ENCODE measurements at places on chromosomes 12 and 14.
A peak's percentile ranks its signal among the peaks of the same experiment; 100 is the strongest.

DNA sequence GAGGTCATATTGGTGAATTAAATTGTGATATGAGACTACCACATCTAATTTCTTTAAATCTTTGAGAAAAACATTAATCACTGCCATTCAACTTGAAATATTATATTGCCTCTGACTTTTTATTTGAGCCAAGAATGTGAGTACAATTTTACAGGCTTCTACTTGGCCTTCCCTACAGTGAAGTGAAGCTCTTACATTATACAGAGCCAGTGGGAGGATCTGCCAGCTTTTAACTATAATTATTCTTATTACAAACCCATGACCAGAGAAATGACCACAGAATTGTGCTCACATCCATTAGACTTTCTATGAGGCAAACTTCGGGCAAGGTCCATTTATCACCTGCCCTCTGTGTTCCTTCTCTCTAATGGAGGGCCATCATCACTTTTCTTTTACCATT lies 114.2 kb downstream of the RERGL start:
- no peak for DNase-seq

- no peak for DNase-seq
Measured at GRCh38 chr12:62370189-62370588, 96.4 kb upstream of the MON2 start.

DNA sequence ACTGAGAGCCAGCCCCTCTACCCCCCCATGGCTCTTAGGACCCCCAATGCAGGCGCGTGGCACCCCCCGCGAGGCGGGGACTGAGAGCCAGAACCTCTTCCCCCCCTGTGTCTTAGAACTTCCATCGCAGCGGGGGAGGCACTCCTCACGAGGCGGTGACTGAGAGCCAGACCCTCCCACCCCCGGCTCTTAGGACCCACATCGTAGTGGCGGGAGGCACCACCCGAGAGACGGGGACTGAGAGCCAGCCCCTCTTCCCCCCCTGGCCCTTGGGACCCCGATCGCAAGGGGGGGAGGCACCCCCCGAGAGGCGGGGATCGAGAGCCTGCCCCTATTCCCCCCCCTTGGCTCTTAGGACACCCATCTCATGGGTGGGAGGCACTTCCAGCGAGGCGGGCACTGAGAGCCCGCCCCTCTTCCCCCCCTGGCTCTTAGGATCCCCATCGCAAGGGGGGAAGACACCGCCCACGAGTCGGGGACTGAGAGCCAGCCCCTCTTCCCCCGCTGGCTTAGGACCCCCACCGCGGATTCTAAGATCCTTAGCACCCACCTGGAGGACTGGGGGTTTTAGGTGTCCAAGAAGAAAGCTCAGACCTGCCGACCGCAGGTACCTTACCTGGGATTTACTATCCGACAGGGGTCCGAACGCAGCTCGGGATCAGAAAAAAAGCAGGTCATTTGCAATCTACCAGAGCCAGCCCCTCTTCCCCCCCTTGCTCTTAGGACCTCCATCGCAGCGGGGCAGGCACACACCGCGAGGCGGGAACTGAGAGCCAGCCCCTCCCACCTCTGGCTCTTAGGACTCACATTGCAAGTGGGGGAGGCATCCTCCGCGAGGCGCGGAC lies 44.9 kb downstream of the DDX11 start:
- no peak for DNase-seq

GRCh38 chr12:2503762-2504161 lies 291.0 kb upstream of the FKBP4 start:
- no peak for DNase-seq

DNA sequence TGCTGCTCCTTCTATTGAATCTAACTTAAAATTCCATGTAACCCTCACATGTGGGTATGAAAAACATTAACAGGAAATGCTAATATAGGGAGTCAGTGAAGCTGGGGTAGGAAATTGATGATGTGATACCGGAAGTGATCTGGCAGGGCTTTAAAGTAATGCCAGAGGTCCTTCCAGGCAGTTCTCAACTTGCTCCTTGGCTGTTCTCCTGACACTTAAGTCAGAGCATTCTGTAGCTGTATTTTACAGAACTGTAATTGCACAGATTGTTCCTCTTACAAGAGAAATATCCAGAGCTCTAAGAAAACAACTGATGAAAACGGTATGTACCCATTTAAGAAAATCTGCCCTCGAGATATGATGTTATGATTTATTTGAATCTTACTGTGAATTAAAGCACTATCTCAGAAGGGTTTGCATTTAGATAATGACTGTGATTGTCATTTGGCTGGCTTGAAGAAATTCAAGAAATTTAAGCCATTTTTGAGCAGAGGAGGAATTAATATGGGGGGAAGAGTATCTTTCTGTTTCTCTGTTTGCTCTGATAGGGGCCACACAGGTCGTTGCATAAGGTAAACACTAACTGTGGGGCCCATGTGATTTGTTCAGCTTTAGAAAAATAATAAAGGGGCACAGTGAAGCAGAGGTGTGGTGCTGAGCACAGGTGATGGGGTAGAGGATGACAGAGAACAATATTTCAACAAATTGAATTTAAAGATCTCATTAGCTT lies 88.4 kb downstream of the BBS10 start:
- peak; percentile 61 for DNase-seq

- DNase-seq, result no peak
Measured at GRCh38 chr14:100293497-100294212, 12.6 kb downstream of the SLC25A29 start.

DNA sequence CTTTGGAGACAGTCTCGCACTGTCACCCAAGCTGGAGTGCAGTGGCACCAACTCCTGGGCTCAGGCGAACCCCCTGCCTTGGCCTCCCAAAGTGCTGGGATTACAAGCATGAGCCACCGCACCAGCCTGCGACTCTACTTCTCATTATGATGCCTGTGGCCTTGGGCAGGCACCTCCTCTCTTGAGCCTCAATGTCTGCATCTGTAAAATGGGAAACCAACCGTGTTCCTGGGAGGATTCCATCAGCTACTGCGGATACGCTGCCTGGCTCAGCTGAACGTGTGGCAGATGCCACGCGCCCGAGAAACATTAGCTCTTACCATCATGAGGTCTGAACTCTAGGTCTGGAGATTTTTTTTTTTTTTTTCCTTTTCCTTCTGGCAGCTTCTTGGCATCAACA lies 5.8 kb downstream of the TESC start:
- DNase-seq, result no peak

DNA sequence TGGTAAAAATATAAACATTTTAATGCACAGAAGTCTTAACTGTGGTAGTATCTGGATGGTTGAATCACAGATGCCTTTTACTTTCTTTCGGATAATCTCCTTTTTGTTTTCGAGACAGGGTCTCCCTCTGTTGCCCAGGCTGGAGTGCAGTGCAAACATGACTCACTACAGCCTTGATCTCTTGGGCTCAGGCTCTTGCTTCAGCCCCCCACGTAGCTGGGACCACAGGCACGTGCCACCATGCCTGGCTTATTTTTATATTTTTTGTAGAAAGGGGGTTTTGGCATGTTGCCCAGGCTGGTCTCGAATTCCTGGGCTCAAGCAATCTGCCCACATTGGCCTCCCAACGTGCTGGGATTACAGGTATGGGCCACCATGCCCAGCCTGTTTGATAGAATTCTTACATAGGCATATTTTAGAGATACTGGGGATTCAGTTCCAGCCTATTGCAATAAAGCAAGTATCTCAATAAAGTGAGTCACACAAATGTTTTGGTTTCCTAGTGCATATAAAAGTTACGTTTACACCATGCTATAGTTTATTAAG lies 99.2 kb downstream of the SNAPC1 start:
- DNase-seq, result no peak

GRCh38 chr14:69671365-69672030 lies 60.1 kb downstream of the SUSD6 start:
- no peak for DNase-seq

- DNase-seq, result peak; percentile 81
Measured at GRCh38 chr12:103929046-103929783, 995 bp upstream of the HSP90B1 start.

- DNase-seq, result no peak
Measured at GRCh38 chr14:102486513-102487203, 22.9 kb downstream of the ANKRD9 start.

GRCh38 chr12:92065018-92065499 lies 80.6 kb downstream of the BTG1 start:
- no peak for DNase-seq
